ENCODE measurements at places on chromosomes 7 and 10.

DNA sequence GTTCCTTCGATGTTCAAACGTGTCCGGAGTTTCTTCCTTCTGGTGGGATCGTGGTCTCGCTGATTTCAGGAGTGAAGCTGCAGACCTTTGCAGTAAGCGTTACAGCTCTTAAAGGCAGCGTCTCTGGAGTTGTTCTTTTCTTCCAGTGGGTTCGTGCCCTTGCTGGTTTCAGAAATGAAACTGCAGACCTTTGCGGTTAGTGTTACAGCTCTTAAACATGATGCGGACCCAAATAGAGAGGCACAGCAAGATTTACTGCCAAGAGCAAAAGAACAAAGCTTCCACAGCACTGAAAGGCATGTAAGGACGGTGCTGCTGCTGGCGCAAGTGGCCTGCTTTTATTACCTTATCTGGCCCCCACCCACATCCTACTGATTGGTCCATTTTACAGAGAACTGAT, 931.4 kb downstream of the IPMK start:
- no peak for DNase-seq

DNA sequence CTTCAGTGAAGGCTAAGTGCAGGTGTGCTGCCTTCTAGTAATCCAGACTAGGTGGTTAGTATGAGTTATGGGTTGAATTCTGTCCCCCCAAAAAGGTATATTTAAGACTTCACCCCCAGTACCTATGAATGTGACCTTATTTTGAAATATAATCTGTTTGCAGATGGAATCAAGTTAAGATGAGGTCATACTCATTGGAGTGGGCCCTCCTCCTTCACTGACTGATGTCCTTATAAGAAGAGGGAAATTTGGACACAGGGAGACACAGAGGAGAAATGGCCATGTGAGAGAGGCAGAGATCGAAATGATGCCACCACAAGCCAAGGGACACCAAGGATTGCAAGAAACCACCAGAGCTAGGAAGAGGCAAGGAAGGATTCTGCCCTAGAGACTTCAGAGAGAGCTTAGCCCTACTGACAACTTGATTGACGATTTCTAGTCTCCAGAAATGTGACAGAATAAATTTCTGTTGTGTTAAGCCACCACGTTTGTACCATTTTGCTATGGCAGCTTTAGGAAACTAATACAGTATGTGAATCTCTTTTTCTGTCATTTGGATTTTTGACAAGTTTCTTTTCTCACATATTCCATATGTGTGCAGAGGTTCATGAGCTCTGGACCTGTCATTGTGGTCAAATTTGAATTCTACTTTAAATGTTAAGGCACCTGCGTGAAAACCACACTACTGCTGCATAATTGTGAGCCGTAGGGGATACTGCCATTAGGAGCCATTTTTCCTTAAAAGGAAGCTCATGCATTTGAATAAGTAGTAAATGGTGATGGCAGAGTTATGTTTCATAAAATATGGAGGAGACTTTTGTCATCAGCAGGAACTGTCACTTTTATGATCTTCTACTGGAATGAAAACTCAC, 2.6 kb upstream of the RPA3 start:
- DNase-seq, result no peak

- DNase-seq, result no peak
These were observed 69.1 kb upstream of the PDSS1 start for GRCh38 chr10:26628395-26628794.

GRCh38 chr10:23403278-23403677, 35.6 kb upstream of the OTUD1 start:
- no peak for DNase-seq

DNA sequence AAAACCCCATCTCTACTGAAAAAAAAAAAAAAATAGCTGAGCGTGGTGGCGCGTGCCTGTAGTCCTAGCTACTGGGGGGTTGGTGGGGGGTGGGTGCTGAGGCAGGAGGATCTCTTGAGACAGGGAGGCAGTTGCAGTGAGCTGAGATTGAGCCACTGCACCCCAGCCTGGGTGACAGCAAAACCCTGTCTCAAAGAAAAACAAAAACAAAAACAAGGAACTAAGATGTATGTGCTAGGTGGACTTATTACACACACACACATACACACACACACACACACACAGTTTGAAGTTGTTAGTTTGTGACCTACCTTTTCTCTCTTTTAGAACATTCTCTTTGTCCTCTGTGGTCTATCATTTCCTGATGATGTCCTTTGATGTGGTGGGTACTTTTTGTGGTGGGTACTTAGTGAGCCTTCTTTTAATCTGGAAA, 53.5 kb downstream of the EXOC6 start:
- DNase-seq, result no peak

- DNase-seq, result no peak
These were observed 751.0 kb downstream of the GRID1 start for GRCh38 chr10:85615556-85615955.

GRCh38 chr10:59279476-59279875, 82.9 kb downstream of the FAM13C start:
- no peak for DNase-seq

DNA sequence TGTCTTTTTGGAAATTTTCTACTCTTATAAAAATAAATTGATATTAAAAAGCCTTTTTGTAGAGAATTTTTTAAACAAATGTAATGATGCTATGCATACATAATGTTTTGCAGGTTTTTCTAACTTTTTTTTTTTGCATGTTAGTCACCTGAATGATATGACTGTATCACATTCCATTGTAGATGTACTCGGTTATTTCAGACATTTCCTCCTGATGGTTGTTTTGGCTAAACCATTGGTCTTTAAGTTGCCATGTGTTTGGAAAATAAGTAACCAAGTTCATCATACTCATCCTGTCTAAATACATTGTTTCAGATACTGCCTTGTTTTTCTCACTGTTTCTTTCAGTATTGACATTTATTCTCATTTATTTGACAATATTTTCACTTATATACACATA, 25.8 kb downstream of the NHLRC2 start:
- no peak for DNase-seq

DNA sequence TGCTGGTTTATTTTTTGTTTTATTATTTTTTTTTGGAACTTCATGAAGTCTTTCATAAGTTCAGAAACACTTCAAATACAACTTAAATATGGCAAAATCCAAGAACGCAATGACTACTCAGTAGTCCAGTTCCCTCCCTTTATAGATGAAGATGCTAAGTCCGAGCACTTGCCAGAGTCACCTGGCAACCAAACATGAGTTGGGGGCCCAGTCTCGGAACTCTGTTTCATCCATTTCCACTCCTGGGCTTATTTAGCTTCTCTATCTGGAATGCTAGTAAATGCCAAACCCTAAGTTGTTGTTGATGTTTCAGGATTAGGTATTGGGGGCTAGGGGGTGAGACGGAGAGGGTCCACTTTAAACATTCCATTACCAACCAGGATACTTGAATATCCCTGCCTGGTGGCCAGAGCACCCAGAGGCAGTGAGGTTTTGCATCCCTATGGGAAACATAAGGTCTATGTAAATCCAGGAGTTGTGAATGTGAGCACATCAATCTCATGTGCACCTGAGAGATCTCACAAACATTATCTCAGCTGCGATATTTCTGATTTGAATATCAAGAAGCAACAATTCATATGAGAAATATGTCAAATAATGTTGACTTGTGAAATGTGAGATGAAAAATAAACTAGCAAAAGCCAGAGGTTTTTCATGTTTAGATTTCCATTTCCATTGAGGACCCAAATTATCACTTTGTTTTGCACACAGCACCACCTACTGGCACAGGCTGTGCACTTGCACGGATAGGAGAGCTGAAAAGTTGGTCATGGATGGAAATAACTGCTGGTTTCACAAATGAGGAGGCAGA, 129.3 kb downstream of the PKD1L1 start:
- DNase-seq, result no peak

DNA sequence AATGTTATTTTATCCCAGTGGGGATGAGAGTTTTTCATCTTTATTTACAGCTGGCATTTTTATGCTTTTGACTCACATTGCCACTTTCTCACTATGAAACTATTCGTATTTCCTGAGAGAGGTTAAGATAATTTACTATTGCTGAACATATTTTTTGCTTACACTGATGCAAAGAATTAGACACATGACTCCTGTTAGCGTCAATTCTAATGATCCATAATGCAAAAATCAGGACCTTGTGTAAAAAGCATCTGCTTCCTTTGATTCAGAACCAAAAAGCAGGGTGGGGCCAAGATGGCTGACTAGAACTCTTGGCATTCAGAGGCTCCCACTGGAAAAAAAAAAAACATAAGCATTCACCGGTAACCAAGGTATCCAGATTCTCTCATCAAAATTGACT, 464.8 kb downstream of the SEMA3D start:
- DNase-seq, result no peak

DNA sequence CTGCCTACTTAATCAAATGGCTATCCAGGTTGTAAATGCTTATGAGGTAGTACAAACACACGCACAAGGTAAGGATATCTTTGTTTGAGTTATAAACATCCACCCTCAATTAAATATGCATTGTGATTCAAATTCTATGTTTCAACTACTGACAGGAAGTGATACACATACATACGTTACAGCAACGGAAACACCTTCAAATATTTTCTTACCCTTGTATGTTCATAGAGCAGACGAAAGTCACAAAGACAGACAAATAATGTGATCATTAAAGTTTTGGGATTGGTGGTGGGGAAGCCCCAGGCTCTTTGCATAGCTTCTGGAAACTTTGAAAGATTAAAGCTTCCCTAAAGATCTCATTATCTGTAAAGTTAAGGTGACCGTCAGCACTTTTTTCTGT, 521.0 kb downstream of the PARD3 start:
- DNase-seq, result no peak

- DNase-seq, result no peak
These were observed 7.1 kb downstream of the CCSER2 start for GRCh38 chr10:84335516-84335915.

GRCh38 chr7:108535257-108535656, 9.3 kb upstream of the PNPLA8 start:
- no peak for DNase-seq

- DNase-seq, result no peak
These were observed 58.0 kb downstream of the LAMB4 start for GRCh38 chr7:108072116-108072515.

- no peak for DNase-seq
These were observed 251.0 kb upstream of the MTPN start for GRCh38 chr7:136228171-136228570.

- no peak for DNase-seq
These were observed 18.4 kb downstream of the SPOCK2 start for GRCh38 chr10:72069751-72070526.

DNA sequence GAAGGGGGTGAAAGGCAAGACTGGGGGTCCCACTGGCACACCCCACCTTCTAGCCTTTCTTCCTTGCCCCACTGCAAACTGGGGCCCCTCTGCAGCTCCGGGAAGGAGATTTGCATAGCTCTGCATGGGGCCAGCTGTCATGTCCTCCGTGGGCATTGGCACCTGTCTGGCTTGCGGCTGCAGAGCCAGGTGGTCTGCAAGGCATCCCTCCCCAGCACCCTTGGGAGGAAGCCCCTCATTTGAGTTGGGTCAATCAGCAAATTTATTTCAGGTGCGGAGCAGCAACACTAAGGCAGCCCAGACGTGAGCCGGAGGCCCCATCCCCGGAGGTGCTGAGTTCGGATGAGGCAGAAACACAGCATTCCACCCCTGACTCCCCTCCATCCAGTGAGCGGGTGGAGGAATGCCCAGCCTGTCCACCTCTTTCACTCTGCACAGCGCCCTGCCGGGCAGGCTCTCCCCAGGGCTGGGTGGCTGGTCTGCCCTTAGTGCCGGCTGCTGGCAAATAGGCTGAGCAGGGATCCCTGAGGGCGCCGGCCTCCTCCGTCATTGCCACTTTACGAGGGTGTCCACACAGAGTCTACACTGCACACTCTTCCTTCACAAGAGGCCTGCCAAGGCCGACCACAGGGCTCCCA, 143.2 kb downstream of the TCERG1L start:
- DNase-seq, result no peak

GRCh38 chr7:80819503-80819902, 99.3 kb downstream of the SEMA3C start:
- no peak for DNase-seq

All from NCI-H1417 treated with DMSO at 0.1 percent for 48 hours (cell line).